ENCODE measurements at places on chromosomes 4 and X.

GRCh38 chr4:177159600-177159999 is 150.1 kb upstream of the NEIL3 start:
- DNase-seq, result no peak

DNA sequence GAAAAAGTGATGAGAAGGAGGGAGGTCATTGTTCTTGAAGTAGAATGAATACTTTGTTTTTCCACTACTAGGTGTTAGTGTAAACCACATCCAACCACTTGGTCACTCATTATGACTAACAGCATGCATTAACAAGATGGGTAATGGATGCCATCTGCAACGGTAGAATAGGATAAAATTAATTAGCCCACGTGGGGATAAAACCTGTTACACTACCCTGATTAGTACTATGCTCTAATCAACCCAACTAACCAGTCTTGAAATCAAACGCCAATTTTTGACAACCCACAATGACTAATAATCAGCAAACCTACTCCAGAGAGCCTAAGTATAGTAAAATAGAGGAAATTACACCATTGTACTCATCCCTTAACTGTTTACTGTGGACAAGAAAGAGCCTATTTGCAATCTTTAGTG is 93.4 kb upstream of the MCF2 start:
- DNase-seq, result no peak

DNA sequence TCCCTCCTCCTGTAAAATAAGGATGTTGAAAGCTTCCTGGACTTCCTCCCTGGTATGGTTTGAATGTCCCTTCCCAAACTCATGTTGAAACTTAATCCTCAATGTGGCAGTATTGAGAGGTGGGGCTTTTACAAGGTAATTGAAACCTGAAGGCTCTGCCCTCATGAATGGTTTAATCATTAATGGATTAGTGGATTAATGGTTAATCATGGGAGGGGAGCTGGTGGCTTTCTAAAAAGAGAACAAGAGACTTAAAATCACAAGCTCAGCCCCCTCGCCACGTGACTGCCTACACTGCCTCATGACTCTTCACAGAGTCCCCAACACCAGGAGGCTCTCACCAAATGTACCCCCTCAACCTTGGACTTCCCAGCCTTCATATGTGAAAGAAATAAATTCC is 124.6 kb upstream of the ANXA3 start:
- DNase-seq, result no peak

DNA sequence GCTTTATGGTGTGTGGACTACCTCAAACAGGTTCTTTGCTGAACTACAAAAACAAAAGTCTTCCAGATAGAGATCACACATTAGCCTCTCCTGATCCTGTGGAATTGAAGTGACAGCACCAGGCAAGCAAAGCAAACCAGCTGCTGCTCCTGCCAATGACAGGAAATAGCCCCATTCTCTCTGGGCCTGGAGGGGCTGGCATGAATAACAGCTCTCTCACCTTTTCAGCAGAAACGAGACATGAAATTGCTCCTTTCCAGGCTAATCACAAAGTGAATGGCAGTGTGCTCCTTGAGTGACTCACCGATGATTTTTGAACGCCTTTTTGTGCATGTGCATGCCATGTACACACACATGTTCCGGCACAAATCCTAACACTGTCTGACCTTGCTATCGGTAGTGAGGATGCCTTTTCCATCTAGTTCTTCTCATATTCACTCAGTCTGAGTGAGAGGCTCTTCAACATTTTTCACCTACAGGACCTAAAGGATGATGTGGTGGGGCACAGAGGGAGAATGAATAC is 24.4 kb downstream of the MFAP3L start:
- DNase-seq, result no peak

DNA sequence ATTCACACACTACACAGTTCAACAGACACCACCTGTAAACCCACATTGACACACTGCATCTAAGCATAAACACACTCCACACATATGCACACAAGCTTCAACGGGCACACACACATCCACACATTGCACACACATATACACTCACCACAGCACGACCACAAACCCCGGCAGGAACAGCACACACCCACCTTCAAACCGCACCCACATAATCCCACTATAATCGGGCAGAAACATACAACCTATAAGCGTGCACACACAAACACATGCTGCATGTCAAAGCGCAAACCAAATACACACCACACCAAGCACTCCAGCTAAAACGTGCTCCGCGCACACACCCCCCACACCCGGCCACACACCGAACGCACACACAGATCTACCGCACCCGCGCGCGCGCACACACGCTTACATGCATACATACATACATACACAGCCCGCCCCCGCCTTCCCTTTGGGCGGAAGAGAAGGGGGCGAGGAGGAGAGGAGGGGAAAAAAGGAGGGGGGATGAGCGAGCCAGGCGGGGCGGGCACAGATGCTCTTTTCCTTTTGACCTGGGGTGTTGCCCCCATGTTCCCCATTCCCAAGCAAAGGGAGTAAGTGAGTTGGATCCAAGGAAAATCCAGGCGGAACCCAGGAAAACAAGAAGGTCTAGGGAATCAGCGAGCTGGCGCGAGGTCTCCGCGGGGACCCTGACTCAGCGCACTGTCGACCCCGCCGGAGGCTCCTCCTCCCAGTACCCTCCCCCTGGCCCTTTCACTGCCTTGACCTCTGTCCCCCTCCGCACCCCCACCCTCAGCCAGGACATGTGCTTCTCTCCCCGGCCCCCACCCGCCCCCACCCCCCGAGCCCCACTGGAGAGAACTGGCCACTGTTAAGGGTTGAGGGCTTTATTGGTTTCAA is 9.9 kb downstream of the ARHGAP36 start:
- DNase-seq, result no peak

All from AG04449 (cell line).